ENCODE measurements at places on chromosomes 12 and 14.
A peak's percentile ranks its signal among the peaks of the same experiment; 100 is the strongest.

DNA sequence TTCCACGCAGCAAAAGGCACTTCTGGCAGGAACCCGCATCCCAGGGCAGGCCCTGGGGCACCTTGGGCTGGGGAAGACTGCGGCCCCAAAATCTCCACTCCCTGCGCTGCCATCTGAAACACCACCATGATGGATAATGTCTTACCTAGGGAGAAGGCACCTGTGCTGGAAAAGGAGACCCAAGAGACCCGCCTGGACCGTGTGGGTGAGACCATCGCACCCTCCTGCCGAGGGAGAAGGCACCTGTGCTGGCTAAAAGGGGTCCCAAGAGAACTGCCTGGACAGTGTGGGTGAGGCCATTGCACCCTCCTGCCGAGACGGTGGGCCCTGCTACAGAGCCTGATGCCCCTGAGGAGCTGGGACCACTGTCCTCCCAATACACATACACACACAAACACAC, 24.8 kb upstream of the INF2 start:
- DNase-seq, result no peak

DNA sequence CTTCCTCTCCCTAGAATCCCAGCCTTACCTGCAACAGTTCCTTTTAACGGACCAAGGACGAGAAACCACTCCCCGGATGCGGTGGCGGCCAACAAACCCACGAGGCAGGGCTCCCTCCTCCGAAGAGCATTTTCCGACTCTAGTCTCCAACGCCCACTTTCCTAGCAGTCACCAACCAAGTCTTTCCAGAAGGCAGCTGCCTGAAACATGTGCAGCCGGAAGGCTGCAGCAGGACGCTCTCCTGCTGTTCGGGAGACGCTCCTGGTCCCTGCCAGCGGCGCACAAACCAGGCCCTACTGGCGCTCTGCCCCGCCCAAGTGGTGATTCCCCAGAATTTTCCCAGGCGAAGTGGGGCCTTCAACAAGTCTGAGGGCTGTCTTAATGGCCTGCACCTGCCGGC, 21.1 kb upstream of the ADAM20 start:
- no peak for DNase-seq

DNA sequence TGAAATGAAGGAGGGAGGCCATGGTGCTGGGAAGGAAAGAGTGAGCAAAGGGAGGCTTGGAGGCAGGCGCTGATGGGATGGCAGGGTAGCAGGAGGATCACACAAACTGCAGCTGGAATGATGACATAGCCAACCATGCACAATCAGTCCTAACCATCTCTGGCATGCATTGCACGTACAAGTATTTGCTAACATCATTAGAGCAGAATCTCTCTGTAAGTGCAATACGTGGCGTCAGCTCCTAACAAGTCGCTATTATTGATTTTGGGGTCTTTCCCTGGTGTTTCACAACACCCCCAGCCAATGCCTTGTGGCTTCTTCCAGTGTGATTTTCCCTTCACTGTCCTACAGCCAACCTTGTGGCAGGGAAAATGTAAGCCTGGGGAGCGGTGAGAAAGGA, 18.5 kb downstream of the BDKRB1 start:
- DNase-seq, result peak; percentile 93

DNA sequence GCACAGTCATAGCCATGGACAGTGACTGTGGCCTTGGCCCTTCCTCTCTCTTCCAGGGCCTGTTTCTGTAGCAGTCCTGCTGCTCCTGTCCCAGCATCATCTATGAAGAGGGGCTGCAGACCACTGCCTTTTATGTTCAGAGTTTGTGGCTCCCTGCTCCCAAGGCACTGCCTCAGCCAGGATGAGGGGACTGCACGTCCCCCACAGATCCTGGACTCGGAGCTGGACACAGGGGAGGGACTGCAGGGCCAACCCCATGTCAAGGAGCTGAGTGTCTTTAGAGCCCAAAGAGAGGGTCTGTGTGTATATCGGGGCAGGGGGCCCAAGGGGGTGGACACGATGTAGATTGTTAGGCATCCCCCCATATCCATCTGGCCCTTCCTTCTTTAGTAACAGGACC, 60.6 kb upstream of the DIO3 start:
- no peak for DNase-seq

DNA sequence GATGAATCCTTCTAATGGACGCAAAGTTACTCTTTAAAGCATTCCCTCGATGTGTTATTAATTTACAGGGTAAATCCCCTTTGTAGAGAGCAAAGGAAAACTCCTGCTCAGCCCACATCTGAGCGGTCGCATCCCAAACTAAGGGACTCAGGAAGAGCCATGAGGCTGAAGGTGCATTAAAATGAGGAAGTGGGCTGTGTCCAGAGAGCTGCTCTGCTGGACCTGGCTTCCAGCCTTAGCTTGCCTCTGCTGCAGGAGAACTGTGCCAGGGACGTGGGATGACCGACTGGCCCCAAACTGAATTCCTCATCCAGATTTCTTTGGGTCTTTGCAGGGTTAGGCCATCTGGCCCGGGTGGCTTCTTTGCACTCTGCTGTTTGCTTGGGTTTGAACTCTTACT, 88.3 kb downstream of the FBXW8 start:
- no peak for DNase-seq

- DNase-seq, result no peak
Measured at GRCh38 chr12:11870041-11870451, 200.7 kb upstream of the BCL2L14 start.

DNA sequence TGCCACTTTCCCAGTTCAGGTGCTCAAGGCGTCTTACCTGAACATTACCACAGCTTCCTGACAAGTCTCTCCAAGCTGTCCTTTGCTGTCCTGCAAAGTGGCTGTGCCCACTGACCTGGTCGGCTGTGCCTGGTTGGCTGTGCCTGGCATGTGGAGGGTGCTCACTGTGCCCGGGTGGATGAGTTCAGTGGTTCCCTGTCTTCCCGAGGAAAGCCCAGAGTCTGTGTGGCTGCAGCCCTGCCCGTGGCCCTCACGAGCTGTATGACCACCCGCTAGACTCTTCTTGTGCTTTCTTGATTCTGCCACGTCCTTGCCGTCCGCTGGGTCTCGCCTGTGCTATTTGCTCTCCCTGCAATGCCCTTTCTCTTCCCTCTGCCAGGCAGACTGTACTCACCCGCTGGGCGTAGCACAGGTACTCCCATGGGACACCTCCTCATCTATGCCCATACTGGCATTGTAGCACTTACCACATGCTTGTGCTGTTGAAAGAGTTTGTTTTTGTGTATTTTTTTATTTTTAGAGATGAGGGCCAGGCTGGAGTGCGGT, 95.9 kb downstream of the TSPAN9 start:
- DNase-seq, result no peak

DNA sequence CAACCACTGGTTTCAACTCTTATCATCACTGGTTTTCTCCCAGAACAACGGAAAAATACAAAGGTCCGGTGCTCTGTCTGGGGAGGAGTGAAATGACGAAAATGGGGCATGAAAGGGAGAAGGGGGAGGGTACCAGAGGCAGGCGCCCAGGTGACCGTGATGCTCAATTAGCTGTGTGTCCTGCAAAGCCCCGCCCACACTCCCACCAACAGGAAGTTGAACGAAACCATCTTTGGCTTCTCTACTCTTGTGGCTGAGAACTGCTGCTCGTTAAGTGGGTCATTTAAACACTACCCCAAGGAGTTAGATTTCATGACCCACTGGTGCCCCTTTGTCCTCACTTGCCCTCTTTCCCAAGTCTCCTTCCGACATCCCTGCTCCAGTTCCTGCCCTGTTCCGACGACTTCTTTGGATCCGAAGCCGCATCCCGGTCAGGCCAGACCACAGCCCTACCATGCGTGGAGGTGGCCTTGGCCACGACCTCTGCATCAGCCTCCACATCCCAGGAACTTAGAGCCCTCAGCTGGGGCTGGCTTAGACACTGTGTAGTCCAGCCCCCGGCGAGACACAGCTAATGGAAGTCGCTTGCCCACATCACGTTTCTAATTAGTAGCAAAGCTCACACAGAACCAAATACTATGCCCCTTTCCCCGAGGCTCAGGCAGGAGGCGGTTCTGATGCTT, 11.4 kb upstream of the LRTM2 start:
- DNase-seq, result no peak

GRCh38 chr14:50363714-50364111, 33.0 kb downstream of the CDKL1 start:
- DNase-seq, result no peak

DNA sequence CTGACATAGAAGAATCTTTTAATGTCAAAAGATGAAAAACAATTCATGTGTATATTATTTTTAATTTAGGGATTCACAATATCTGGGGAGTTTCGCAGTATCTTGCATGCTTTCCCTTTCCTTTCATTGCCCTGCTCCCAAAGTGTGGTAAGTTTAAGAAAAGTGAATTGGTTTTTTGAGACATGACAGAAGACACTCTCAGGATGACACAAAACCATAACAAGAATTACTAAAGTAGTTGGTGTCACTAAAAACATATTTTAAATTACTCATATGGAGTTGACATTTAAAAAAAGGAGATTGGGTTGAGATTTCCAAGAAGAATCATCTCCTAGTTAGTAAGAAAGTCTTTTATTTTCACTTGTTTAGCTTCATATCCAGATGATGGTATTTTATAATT, 5.1 kb upstream of the PCNX1 start:
- DNase-seq, result no peak

- no peak for DNase-seq
Measured at GRCh38 chr12:119803381-119803791, 73.7 kb downstream of the CIT start.
